Natural killer cell treated with Interleukin-12 subunit alpha and Interleukin-12 subunit beta and Interleukin-15 and Interleukin-18, amount 100 ng/mL, for 72 hours (primary cell): ENCODE measurements at places on chromosomes 1 and 21.

- no peak for DNase-seq
- H3K4me1 ChIP-seq, result peaks cover 6% of the 10 kb centered on the region
- no peak overlapping the region for H3K27ac ChIP-seq
These were observed 32.0 kb upstream of the GNPAT start for GRCh38 chr1:231208980-231209379.

DNA sequence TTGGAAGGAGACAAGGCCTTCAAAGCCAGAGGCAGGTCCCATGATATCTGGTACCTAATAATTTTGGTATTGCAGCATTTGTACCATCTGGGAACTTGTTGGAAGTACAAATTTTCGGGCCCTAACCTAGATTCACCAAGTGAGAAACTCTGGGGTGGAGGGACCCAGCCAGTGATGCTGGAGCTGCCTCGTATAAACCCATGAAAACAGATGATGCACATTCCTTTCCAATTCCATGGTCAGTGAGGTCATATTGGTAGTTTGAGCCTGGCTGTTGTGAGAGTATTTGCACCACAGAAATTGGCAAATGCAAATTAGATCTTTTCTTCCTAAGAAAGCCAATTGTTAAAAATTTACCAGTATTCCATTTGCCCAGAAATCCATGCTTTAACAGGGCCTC, 269.6 kb upstream of the PLXNA2 start:
- no peaks in the 10 kb centered on the region for H3K4me1 ChIP-seq
- H3K27me3 ChIP-seq, result no peaks in the 10 kb centered on the region
- H3K27ac ChIP-seq, result no peak overlapping the region

- peaks cover 6% of the 10 kb centered on the region for H3K4me1 ChIP-seq
- H3K27me3 ChIP-seq, result peaks cover 3% of the 10 kb centered on the region
These were observed 3.2 kb downstream of the CLIC4 start for GRCh38 chr1:24748191-24749121.

DNA sequence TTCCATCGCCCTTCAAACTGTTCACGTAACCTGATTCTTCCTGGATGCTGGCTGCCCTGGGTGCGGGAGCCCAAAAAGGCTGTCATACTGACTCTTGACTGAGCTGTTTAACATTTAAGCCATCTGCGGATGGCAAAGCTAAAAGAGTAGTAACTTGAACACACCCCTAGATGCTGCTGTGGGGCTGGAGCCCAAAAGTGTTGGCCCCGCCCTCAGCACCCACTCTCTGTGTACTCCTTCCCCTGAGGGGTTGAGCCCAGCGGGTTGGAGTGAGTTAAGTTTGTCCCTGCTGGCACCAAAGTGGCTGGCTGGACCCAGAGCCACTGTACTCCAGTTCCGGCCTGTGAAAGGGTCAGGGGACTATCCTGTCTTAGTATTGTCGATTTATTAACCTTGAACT, 640.6 kb downstream of the PTPRU start:
- H3K4me3 ChIP-seq, result no peak overlapping the region
- no peak for DNase-seq
- H3K27me3 ChIP-seq, result peaks cover 27% of the 10 kb centered on the region
- H3K36me3 ChIP-seq, result no peaks in the 10 kb centered on the region
- H3K27ac ChIP-seq, result no peak overlapping the region
- H3K4me1 ChIP-seq, result no peaks in the 10 kb centered on the region
